Stimulated activated CD8-positive, alpha-beta memory T cell treated with anti-CD3 and anti-CD28 coated beads, Interleukin-4, amount 100 ng/mL, for 4 hours (primary cell): ENCODE measurements at places on chromosomes 6 and 20.

GRCh38 chr6:106488494-106489370, 128.2 kb downstream of the CRYBG1 start:
- no peak for DNase-seq

GRCh38 chr6:153312634-153313033, 181.6 kb upstream of the RGS17 start:
- no peak for DNase-seq

DNA sequence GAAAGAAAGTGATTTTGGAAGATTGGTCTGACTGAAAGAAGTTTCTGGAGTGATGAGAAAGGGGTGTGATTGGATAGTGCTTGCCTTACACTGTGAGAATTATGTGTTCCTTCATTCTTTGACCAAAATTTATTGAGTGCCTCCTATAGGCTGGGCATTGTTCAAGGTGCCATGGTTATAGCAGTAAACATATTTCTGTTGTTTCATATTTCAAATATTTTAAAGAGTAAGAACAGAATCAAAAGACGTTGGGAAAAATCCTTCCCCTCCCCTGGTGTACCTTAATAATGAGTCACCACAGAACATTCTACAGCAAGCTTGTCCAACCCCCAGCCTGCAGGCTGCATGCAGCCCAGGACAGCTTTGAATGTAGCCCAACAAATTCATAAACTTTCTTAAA, 78.6 kb downstream of the GCLC start:
- DNase-seq, result no peak

- DNase-seq, result no peak
These were observed 1.2 kb downstream of the VARS1 start for GRCh38 chr6:31794294-31794865.

DNA sequence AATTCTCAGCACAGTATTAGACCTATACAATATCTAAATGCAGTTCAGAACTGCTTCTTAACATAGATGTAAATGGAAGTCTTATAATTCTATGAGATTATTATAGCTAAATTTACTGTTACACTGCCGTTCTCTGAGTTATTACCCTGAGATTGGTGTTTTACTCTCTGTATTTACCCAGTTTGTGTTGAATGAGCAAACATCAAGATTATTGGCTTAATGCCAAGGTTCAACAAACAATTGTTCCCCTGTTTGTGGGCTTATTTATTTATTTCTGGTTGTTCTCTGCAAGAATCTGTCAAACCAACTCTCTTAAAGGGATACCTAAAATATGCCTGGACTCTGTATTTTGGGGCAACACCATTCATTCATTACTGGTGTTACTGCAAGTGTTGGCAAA, 5.2 kb upstream of the STMND1 start:
- no peak for DNase-seq

- no peak for DNase-seq
These were observed 28.3 kb downstream of the COL20A1 start for GRCh38 chr20:63321148-63321831.

- no peak for DNase-seq
These were observed 1219.0 kb upstream of the EYS start for GRCh38 chr6:66926060-66926459.

DNA sequence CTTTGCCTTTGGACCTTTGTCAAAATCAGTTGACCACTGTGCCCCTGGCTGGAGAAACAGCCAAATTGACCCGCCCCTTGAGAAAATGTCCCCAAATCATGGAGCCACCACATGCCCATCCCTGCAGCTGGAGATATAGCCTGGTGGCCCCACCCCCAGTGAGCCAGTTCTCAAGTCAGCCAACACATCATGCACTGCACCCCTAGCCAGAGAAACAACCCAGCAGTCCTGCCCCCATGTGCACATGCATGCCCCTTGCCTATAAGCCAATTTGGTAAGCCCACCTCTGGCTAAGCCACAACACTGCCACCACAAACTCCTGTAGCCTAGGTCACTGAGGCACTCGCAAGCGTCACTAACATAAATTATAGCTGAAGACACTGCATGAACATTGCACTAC, 174.2 kb upstream of the ECI2 start:
- no peak for DNase-seq

- no peak for DNase-seq
These were observed 280.6 kb downstream of the SLC35F1 start for GRCh38 chr6:118187568-118188164.

- no peak for DNase-seq
These were observed 515.2 kb upstream of the JARID2 start for GRCh38 chr6:14730654-14731053.

DNA sequence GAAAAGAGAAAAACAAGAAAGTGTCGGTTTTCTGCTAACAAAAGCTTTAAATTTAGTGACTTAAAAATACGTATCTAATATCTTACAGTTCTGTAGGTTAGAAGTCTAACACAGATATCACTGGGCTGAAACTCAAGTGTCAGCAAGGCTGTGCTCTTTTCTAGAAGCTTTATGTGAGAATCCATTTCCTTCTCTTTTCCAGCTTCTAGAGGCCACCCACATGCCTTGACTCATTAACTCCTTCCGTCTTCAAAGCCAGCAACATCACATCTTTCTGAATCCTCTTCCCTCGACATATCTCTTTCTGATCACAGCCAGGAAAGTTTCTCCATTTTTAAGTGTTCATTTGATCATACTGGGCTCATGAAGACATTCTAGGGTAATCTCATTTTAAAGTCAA, 262.0 kb downstream of the MAFB start:
- DNase-seq, result no peak
